ENCODE measurements at places on chromosomes 6 and 20.

DNA sequence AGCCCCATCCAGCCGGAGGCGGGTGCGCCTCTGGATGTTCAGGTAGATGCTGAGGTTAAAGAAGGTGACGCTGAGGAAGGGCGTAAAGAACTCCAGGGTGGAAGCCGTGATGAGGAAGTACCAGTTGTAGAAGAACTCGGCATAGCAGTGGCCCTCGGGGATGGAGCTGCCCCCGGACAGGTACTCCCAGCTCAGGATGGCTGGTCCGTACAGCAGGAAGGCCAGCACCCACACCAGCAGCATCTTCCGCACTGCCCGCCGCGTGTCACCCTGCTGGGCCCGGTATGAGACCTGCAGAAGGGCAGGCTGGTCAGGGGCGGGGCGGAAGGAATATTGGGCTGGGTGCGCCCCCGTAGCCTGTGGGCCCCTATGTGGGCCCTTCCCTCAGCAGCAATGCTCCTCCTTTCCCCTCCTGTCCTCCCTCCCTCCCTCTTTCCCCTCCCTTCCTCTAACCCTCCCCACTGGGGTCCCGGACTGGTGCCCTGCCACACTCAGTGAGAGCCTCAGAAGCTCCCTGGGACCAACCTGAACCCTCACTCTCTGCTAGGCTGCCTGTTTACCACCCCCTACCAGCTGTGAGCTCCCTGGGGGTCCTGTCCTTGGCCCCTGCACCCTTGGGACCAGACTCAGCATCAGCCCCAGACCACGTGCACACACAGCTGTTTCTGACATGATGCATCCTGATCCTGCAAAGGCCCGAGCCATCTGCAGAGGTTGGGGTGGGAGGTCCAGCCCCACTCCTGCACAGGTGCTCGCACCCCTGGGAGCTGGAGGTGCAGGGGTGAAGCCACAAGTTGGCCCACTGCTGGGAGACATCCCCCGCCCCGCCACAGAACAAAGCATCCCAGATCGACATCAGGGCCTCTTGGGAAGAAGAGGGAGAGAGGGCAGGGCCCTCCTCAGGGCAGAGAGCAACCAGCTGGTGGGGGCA, 3.2 kb downstream of the HRH3 start:
- DNase-seq: no peak

GRCh38 chr6:154824076-154824475, 90.9 kb downstream of the SCAF8 start:
- DNase-seq: no peak

GRCh38 chr20:6265204-6265904, 142.5 kb upstream of the FERMT1 start:
- DNase-seq: no peak

DNA sequence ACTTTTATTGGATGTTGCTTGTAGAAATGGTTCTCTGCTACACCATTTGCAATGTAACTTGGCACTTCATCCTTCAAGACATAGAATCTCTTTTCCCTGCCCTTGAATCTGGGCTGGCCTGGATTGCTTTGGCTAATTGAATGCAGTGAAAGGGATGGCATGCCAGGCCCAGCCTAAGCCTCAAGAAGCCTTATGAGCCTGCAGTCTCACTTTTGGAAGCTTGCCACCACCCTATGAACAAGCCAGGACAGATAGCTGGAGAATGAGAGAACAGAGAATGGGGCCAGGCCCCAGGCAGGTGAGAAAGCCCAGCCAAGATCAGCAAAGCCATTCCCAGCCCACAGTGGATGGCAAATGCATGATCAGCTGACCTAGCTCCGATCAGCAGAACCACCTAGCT, 350.7 kb upstream of the RNF24 start:
- no peak for DNase-seq

- no peak for DNase-seq
Measured at GRCh38 chr6:48894469-48894868, 568.6 kb downstream of the MMUT start.

DNA sequence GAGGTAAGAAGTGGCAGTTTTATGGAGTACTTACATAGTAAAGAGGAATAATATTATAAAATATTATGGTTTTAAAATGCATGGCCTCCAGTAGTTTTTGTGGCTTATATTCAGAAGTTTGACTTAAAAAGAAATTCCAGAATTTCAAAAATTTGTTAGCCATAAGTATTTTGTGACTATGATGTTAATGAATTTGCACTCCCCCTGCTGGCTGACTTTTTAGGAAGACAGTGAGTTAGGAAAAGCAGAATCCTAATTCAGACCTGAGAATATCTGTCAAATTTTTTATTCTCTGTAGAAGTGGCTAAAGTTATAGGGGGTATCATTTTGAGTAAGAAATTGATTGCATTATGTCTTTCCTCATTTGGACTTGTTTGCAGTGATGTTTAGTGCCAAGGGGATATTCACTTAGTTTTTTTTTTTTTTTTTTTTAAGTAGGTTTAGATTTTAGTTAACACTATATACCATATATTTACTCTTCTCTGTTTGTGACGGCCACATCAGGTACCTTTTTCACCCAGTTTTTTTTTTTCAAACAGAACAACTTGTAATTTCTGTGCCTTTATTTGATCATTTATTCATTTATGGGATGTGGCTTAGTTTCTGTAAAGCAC, 40.8 kb downstream of the ZFAND3 start:
- no peak for DNase-seq

- no peak for DNase-seq
Measured at GRCh38 chr20:45456632-45457031, 12.9 kb upstream of the WFDC2 start.

DNA sequence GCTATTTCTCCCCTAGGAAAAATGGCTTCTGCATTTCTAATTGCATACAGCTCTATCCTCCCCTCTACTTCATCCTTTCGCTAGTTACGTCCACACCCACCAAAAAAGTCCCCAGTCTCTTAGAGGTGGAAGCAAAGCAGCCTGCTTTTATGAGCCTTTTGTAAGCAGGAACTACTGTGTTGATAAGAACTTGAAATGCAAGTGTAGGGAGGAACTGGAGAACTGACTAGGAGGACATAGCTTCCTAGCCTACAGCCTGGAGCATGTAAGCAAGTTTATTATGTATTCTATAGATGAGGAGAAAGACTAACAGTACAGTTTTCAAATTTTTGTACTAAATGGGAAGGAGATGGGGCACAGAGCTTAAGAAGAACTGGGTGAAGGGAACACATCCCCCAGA, 10.3 kb downstream of the ARHGAP18 start:
- DNase-seq: no peak

GRCh38 chr20:13684566-13685222, 46.0 kb upstream of the TASP1 start:
- no peak for DNase-seq

- DNase-seq: no peak
Measured at GRCh38 chr6:27096834-27097511, 150.5 kb upstream of the PRSS16 start.

DNA sequence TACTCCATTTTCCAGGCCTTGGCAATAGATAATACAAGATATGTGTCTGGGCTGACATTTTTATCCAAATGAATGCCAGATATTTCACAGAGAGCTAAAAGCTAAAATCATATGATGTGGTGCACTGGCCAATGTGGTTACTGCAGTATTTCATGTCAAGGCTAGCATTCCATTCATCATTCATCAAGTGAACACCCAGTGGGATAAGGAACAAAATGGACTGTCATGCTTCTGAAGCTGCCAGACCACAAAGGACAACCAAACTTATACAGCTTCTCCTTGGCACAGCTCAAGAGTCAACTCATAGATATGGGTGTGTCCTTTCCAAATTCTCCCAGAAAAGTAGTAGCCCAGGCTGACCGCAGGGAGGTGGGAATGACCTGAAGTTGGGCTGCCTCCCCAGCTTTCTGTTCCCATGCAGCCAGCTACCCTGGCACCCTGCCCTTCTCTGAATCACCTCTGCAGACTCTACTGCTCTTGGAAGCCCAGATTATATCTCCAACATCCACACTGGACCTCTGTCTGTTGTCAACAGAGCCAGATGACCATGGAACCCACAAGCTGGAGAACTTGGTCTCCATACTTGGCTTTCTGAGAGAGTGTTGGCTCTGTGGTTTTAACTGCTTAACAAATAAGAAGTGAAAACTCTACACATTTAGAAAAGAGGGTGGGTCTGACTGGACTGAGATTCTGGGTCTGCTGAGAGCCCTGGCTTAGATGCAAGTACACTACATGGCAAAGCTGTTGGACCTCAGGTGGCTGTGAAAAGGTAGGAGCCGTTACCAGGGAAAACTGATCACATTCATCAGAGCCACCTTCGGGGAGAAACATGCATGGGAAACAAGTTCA, 122.8 kb downstream of the ALDH8A1 start:
- DNase-seq: no peak

DNA sequence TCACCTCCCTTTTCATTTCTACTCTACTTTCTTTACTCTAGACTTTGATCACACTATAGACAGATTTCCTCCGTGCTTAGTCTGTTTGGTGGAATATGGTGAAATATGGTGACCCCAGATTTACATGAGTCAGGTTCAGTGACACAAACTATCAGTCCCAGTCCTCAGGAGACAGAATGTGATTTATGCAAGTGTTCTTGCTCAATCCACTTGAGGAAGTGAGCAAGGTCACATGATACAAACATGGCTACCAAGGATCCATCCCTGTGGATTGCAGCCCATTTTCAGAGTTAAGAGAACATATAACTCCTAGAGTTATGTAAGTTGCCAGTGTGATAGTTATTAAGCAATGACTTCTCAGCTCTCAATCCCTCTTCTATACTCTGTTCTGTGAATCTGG, 23.7 kb upstream of the TSHZ2 start:
- no peak for DNase-seq

Data from stimulated activated CD8-positive, alpha-beta memory T cell treated with anti-CD3 and anti-CD28 coated beads, Interleukin-2, amount 100 ng/mL, for 1 hour (primary cell).